ENCODE measurements at places on chromosomes 7 and 10.

GRCh38 chr10:123930340-123931001, 38.9 kb upstream of the CPXM2 start:
- DNase-seq: no peak

GRCh38 chr10:74290708-74291107, 139.7 kb downstream of the ADK start:
- DNase-seq: no peak

- no peak for DNase-seq
These were observed 105.5 kb downstream of the KCNMA1 start for GRCh38 chr10:77532068-77532467.

DNA sequence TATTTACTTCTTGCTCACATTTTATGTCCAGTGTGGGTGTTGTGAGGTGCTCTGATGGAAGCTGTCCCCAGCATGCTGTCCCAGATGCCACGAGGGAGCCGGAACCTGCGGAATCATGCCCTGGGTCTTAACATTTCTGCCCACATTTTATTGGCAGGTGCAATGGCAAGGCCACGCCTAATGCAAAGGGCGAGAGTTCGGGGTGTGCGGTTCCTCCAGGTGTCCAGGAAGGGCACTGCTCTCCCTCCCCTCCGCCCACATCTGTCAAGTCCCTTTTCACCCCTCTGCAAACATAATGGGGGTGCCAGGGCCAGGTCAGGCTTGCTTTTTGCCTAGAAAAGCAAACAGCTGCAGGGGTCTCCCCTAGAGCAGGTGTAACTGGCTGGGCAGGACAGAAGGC, 16.4 kb downstream of the PDAP1 start:
- DNase-seq: no peak

DNA sequence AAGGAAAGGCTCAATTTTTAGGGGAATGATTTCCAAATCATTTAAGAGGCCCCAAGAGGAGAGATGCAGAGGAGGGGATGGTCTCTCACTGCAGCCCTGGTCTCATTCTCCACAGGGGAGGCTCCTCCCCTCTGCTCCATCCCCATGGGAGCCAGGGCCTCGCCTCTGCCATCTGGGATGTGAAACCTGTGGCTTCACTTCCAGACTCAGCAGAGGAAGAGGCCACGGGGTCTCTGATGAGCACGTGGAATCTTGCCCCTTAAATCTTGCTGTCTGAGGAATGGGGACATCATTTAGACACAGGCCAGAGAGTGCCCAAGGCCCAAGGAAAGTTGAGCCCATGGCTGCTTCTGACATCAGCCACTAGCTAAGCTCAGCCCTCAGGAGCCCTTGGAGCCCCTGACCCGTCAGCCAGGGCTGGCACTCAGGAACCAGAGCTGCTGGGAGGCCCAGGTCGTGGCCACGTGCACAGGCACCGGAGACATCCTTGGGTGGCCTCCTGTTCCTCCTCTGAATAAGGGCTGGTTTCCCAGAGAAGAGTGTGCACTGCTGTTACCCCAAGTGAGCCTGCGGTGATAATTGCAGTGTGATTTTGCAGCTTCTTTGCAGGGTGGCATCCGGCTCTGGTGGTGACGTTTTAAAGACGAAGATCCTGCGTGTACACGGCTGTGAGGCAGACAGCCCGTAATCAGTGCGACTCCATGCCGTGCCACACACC, 50.5 kb downstream of the VIPR2 start:
- DNase-seq: no peak

DNA sequence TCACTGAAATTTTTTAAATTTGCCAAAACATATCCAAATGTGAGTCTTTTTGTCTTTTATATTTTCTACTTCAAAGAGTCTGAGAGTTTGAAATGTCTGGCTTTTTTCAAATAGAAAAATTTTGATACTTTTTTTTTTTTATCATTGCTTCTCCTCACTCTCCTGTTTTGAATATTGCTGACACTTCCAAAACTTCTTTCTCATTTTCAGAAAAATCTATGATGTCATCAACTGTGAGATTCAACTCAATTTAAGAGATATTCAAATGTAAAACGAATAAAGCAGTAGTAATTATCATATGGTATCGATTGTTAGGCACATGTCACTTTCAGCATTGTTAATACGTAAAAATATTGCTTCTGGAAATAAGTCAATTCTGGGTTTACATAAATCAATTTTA, 505.8 kb upstream of the STEAP1 start:
- no peak for DNase-seq

DNA sequence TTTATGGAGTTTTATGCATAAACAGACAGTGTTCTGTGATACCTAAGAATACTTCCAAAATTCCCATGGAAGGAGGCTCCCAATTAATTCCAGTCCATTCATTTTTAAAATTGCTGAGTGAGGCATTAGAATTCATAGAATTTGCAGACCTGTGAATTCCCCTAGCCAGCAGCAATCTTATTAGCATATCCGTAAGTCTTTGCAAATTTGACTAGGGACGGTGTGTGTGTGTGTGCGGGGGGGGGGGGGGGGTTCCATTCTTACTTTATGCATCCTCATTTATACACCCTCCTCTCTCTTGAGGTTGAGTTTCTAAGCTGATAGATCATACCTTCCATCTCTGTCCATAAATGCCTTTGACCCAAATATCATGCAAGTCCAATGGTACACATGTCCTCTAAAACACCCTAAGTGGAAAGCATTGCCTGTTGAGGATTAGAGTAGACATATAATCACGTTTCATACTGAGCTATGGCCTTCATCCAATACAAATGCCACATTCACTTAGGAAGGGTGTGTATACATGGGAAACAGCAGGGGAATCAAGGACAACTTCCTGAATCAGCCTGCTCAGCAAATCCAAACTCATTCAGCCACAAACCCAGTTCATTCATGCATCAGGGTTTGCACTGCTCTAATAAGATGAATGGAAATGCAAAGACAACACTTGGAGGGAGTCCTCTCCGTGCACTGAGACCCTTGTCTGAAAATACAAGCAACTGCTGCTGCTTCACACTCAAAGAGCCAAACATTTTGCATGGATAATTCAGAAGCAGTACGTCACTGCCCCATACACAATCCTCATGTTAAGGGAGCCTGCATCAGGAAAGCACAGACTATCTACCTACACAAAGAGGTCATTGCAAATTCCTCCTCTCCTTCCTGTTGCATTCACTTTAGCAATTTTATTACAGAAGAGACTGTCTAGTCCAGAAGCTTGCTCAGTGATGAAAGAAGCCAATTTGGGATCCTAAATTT, 350.8 kb downstream of the KCNMA1 start:
- no peak for DNase-seq

DNA sequence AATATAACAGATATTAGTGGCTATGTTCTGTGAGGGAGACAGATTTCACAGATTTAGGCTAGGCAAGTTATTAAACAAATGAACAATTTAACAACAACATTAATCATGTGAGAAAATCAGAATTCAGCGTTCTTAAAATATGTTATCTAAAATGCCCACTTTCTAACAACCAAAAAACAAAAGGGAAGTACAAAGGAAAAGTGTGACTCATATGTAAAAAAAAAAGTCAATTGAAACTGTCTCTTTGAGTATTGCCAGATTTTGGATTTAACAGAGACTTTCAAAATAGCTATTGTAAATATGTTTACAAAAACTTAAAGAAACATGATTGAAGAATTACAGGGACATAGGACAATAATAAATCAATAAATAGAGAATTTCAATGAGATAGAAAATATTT, 34.8 kb upstream of the ARHGAP22 start:
- no peak for DNase-seq
